Hair follicular keratinocyte (primary cell): ENCODE measurements at places on chromosomes 12 and 14. TPM values are rescaled to one million over a fixed set of nuclear protein-coding genes. Genes with fewer than 3 reads are reported as not detected.

Gene TAS2R19
- 0.39 TPM in 1 of 2 replicates, not detected in the other for total RNA-seq

Gene SYNDIG1L
- total RNA-seq = not detected in 2 replicates

Gene TMTC1
- total RNA-seq = 6.1 and 16.9 TPM in 2 replicates

Gene SCN8A
- 0.23 and 0.30 TPM in 2 replicates for total RNA-seq

Gene ADAM21
- total RNA-seq = 0.30 and 0.55 TPM in 2 replicates

Gene PLCZ1
- not detected in 2 replicates for total RNA-seq

Gene HAL
- total RNA-seq = 0.08 and 0.27 TPM in 2 replicates

Gene RTRAF
- total RNA-seq = 73.0 and 82.2 TPM in 2 replicates
